ENCODE measurements at places on chromosomes 12 and 14.

- no peak for DNase-seq
Observed at GRCh38 chr14:84927096-84927827, 602.7 kb upstream of the FLRT2 start.

- no peak for DNase-seq
Observed at GRCh38 chr12:64034901-64035576, 187.1 kb downstream of the KICS2 start.

DNA sequence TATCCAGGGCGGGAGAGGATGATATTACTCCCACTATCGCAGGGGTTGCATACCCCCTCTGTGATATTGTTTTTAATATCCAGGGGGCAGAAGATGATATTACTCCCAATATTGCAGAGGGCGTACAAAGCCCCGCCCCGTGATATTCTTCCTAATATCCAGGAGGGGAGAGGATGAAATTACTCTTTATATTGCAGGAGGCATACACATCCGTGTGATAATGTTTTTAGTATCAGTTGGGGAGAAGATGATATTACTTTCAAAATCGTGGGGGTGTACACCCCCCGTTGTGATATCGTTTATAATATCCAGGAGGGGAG is 52.9 kb upstream of the OXA1L start:
- DNase-seq, result no peak

DNA sequence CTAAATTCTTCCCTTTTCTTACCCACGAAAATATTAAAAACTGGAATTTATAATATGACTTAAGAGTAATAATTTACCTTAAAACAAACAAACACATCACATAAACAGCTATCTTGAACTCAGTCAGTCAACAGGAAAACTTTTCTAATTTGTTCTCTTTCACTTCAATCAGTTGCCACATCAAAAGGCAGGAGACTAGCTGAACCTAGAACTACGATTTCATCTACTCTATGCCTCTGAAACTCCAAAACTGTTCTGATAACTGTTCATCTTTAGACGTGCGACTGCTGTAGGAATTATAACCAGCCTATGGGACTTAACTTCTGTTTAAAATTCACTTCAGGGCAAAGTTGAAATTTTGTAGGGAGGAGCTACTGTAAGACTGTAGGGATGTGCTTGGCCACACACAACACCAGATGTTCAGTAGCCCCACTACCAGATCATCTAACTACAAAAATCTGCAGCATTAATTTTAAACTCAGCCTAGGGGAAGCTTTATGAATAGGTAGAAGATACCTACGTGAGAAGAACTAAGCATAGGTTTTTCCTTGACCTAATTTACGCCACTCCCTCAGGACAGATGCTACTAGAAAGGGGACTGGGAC is 7.6 kb upstream of the RAD51AP1 start:
- no peak for DNase-seq

- DNase-seq, result no peak
Observed at GRCh38 chr14:79701371-79701770, 509.9 kb downstream of the DIO2 start.
